ENCODE measurements at places on chromosomes 2 and 18.

- DNase-seq: no peak
Observed at GRCh38 chr2:126770466-126770865, 114.5 kb downstream of the GYPC start.

- DNase-seq: peak; percentile 34
Observed at GRCh38 chr2:56801770-56802169, 618.0 kb downstream of the CCDC85A start.

- no peak for DNase-seq
Observed at GRCh38 chr2:23532391-23533337, 147.7 kb downstream of the KLHL29 start.

DNA sequence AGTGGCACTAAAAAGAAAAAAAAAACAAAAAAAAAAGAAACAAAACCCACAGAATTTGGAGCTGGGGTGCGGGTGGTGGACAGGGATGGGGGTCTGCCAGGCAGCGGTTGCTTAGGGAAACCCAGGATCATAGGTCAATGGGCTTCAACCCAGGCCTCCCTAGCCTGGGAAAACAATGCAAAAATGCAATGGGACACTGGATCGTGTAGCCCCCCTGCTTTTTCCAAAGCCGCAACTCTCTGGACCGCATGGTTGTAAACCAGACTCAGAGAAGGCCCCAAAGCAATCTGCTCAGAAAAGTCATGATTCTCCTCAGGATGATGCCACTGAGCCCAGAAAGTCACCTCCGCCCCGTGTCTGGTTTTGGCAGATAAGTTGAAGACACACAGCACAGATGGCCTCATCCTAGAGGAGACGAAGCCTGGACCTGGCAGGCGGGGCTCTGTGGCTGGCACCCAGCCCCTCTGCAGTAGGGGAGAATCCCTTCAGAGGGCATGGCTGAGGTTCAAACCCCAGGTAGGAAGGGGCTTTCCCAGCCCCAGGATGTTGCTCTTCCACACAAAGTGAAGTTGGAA lies 5.1 kb downstream of the DLX2 start:
- no peak for DNase-seq

DNA sequence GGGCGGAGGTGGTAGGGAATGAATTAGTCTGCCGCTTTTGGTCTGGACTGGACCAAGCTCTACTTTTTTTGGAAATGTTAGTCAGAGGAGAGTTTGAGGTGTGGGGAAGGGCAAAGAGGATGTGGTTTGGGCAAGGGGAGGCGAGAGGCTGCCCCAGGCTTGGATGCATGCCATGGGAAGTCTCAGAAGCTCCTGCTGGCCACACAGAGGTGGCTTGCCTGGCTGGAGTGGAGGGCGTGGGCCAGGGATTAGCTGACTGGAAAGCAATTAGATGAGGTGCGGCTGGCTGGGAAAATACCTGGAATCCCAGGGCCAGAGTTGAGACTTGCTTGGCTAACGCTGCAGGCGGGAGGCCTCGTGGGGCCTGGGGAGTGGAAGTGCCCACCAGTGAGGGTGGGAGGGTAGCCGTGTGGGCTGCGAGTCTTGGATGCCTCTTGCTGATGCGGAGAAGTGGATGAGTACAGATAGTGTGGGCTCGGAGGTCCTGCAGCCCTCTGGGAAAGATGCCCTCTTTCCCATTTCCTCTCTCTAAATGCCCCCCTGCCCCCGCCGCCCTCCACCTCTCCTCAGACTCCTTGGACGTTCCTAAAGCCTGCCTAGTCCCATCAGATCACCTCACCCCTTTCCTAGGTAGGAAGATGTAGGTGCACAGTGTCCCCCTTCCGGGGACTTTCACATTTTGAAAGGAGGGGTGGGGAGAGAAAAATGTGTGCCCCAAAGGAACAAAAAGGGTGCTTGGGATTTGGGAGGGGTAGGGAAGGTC lies 117.6 kb downstream of the SMAD7 start:
- no peak for DNase-seq

DNA sequence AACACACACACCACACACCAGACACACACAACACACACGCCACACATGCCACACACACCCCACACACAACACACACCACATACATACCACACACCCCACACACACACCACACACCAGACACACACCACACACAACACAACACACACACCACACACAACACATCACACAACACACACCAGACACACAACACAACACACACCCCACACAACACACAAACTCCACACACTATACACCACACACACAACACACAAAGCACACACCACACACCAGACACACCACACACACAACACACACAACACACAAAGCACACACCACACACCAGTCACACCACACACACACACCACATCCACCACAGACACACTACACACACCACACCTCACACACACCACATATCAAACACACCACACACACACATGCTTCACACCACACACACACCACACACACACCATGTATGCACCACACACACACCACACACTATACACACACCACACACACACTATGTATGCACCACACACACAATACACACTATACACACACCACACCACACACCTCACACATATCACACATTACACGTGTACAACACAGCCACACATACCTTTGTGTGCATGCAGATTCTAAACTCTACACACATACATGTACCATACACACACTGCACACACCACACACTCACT lies 72.2 kb downstream of the TMEM18 start:
- no peak for DNase-seq

DNA sequence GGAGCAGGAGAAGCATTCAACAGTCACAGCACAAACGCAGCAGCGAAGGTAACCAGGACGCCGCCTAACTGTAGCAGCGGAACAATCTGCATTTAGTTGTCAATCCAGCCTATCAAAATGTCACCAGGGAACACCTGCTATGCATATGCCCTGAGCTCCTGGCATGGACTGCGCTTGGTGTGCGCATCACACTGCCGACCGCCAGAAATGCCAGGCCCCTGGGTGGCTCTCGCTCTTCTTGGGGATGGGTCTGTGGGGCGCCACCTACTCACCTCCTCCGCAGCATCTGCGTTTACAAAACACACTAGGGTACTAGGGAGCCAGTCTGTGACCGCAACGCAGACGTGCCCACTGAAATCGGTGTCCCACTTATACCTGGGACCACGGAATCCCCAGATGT lies 31.7 kb downstream of the ZNF516 start:
- DNase-seq: no peak

GRCh38 chr2:127175751-127176354 lies 44.2 kb downstream of the CYP27C1 start:
- no peak for DNase-seq

DNA sequence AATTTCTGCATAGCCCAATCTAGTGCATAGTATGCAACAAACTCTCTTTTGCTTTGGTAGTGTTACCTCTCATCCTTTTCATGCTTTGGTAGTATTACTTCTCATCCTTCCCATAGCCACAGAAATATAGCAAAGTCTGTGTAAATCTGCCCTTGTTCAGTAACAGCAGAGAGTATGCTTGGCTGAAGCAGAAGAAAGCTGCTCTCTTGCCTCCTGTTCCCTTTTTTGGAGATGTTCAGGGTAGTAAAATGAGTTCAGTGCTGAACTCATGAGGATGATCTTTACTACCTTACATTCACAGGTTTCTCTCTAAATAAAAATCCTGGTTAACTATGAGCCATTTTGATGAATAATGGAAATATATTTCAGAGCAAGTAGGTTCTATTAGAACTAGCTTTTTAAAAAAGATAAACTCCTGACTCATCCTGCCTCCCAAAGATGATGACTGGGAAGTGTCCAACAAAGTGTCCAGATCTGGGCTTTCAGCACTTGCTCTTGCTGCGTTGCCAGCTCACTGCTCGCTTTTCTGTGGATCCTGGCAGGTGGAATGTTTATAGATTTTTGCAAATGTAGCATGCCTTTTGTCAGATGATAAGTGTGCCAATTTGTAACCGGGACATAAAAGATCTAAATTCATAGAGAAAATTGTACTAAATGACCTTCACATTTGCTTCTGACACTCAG lies 29.4 kb upstream of the CHMP3 start:
- DNase-seq: no peak

DNA sequence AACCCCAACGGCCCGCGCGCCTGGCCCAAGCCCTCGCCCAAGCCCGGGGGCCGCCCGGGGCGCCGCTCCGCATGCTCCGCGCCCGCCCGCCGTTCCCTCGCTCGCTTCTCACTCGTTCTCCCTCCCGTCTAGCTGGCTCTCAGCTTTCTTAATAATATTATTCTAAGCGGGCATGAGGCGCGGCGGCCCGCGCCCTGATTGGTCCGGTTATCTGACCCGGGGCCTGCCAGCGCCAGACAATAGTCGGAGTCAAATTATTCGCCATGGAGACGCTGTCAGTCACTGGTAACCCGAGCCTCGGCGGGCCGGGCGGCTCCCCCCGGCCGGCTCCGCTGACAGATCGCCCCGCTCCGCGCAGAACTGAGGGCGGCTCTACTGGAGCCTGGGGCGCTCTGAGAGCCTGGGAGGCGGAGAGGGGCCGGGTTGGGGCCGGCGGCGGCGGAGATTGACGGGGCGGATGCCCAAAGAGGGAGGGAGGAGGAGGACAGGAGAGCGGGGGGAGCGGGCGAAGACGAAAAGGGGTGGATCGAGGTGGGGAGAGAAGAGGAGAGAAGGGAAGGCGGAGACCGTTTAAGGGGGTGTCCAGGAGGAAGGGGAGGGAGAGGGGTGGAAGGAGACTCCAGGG lies at the start of gene SIX2:
Gene SIX2, minus strand, starts transcription at position 150 of the 625 bp plus-strand sequence. CDS start 342 bp downstream, outside the sequence.
- DNase-seq: peak; percentile 36

- no peak for DNase-seq
Observed at GRCh38 chr2:17818235-17818815, 2.1 kb downstream of the MSGN1 start.

DNA sequence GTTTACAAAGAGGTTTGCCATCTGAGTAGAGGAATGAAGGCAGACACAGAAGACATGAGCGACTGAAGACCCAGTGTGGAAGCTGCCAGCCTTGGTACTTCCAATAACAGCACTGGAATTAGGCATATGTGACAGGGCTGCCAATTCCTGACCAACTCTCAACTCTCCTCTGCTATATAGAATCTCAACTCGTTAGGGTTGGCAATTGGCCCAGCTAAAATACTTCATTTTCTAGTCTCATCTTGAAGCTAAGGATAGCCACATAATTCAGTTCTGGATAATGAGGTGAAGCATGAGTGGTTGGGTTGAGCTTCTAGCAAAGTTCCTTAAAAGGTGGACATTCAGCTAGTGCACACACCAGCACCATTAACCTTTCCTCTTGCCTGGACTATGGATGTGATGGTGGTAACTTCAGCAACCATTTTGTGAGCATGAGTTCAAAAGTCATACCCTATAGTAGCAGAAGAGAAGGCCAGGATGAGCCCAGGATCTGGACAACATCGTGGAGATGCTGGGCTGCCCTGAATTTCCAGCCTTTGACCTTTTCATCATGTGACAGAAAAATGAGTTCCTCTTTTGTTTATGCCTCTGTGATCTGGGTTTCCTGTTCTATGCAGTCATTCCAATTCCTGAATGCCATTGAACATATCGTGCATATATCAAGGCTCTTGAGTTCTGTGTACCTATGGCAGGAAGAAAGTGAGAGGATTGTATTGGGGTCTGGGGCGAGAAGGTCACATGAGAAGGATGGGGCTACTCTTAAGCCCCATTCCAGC lies 68.1 kb upstream of the HAAO start:
- DNase-seq: no peak

- DNase-seq: no peak
Observed at GRCh38 chr18:12312976-12313375, 4.9 kb downstream of the TUBB6 start.

GRCh38 chr2:119659601-119660342 lies 19.2 kb upstream of the TMEM177 start:
- DNase-seq: no peak

DNA sequence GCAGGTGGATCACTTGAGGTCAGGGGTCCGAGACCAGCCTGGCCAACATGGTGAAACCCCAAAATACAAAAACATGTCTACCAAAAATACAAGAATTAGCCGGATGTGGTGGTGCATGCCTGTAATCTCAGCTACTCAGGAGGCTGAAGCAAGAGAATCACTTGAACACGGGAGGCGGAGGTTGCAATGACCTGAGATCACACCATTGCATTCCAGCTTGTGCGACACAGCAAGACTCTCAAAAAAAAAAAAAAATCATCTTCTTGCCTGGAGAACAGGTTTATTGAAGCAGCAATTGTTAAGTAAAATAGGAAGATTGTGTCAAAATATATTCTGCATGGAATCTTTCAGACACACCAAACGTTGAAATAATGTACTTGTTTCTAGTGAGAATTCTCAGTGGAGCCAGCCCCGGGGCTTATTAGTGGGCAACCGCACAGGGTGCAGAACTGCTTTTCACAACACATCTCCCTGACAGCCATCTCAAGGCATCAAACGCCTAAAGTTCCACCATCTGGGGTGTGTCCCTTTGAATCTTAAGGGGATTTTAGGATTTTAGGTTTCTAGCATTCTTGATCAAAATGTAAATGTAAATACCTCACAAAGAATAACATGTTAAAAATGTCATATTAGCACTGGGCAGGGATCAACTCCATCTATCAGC lies 28.6 kb upstream of the PPP4R1 start:
- DNase-seq: no peak

GRCh38 chr2:25340181-25340921 lies 1.4 kb downstream of the DNMT3A start:
- no peak for DNase-seq

DNA sequence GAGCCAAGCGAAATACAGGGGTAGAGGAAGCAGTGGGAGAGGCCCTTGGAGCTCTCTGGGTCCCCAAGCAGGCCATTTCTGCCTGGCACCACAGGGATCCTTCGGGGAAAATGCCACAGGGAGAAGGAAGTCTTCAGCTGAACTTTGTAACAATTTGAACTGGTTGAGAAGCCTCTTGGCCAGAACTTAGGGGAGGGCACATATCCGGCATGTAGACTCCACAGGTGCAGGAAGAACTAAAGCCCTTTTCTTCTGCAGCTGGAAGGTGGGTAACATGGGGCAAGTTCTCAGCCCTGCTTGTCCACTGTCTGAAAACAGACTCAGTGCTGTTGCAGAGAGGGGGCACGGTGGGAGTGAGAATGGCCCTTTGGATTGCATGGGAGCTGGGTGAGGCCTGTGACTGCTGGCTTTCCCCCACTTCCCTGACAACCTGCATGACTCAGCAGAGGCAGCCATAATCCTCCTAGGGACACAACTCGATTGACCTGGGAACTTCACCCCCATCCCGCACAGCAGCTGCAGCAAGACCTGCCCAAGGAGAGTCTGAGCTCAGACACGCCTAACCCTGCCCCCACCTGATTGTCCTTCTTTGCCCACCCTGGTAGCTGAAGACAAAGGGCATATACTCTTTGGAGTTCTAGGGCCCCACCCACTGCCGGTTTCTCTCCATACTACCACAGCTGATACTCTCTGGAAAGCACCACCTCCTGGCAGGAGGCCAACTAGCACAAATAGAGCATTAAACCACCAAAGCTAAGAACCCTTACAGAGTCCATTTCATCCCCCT lies 101.6 kb upstream of the FAM136A start:
- no peak for DNase-seq

DNA sequence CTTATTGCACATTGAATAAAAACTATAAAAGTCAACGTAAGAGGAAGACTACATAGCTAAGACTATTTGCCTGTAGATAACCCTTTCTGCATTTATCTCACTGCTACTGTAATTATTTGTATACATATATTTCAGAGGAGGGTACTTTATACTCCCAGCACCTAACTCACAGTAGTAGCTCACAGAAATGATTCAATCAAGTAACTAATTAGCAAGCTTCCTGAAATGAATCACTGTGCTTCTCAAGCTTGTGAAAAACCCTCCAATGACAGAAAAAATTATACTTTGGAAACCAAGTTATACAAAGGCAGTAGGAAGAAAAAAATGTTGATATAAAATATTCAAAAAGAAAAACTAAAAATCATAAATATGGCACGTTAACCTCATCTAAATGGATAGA lies 124.9 kb downstream of the NBAS start:
- DNase-seq: no peak

Data from AG04449 (cell line).